Activated naive CD8-positive, alpha-beta T cell treated with anti-CD3 and anti-CD28 coated beads, Interleukin-2, amount 10 ng/mL, durations not matched to agents 7 days and 5 days (primary cell): ENCODE measurements at places on chromosomes 6 and 20. TPM values are rescaled to one million over a fixed set of nuclear protein-coding genes. Genes with fewer than 3 reads are reported as not detected.

DNA sequence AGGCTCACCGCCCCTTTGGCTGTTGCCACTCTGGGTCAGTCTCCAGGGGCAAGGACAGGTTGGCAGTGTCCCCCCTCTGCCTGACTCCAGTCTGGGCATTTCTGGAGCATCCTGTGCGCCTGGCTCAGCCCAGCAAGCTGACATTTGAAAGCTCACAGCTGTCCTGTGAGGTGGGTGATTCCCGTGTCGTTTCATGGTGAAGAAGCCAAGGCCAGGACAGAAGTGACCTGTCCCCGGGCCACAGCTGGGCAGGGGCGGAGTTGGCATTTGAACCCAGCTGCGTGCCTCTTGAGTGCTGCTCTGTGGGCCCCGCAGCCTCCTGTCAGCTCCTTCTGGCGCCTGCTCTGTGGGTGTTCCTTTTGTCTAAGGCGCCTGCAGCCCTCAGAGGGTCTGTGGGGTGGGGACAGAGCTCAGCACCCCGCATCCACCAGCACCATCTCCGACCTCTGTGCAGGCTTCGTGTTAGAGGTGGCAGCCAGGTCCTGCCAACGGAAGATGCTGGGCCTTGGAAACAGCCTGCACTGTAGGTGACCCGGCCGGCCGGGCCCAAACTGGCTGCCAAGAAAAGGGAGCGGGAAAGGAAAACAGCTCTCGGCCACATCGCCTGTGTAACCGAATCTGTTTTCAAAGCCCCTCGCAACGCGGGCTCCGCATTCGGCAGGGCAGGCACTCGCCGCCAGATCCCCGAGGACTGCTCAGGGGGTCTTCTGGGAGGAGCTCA is 5.8 kb upstream of the GATA5 start:
- DNase-seq: no peak

The RAE1 gene
- 31.8 TPM for total RNA-seq

- DNase-seq: no peak
Observed at GRCh38 chr6:106913111-106913510, 61.4 kb downstream of the CD24 start.

DNA sequence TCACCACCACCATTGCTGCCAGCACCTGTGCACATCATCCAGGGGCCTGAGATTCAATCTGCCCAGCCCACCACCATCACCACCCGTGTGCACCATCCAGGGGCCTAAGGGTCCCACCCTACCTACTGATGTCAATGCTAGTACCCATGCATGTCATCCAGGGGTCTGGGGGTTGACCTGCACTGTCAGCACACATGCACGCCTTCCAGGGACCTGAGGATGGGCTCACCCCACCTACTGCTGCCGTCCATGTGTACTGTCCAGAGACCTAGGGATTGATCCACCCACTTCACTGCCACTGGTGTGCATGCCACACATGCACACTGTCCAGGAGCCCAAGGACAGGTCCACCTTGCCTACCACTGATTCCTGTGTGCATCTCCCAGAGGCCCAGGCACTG is 11.9 kb upstream of the OXT start:
- DNase-seq: no peak

DNA sequence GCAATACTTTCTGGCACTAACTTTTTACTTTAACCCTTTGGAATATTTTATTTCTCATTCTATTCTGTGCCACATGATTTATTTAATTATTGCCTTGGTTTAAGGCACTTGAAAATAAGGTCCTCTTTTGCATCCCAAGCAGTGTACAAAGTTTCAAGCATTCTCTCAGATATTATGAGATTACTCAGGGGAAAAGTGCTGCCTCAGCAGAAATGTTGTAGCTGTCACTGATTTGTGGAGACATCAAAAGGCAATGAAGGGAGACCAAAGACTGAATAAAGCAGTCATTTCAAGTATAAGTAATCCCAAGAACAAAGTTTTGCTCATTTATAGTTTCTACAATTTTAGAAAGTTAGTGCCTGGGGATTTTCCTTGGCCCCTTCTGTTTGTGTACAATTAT is 253.0 kb downstream of the RNF144B start:
- no peak for DNase-seq

The BPHL gene
- total RNA-seq: 7.7 TPM

The SRSF3 gene
- total RNA-seq: 389 TPM

GRCh38 chr6:69408886-69409285 is 387.9 kb downstream of the LMBRD1 start:
- no peak for DNase-seq

- no peak for DNase-seq
Observed at GRCh38 chr20:33042983-33043730, 10.5 kb upstream of the BPIFB3 start.

The SULF2 gene
- total RNA-seq: 1.2 TPM

GRCh38 chr20:40882152-40882551 is 146.5 kb upstream of the TOP1 start:
- peak; percentile 38 for DNase-seq

DNA sequence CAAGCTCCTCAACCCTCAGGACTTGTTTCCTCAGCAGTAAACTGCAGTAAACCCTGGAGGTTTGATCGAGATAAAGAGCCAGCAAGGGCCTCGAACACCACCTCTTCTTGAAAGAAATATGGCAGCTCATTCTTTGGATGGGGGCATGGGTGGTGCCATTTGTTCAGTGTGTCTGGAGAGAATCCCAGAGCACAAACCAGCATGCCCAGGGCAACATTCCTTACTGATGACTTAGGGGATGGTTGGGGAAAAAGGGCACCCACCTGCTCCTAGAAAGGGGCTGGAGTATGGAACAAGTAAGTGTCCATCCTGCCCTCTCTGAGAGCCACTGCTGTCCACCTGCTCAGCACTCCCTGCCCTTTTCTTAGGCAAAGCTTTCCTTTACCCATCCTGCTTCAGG is 31.3 kb upstream of the ZFAND3 start:
- DNase-seq: no peak

The STX11 gene
- 11.2 TPM for total RNA-seq

GRCh38 chr6:106648651-106649308 is 19.4 kb downstream of the QRSL1 start:
- no peak for DNase-seq

DNA sequence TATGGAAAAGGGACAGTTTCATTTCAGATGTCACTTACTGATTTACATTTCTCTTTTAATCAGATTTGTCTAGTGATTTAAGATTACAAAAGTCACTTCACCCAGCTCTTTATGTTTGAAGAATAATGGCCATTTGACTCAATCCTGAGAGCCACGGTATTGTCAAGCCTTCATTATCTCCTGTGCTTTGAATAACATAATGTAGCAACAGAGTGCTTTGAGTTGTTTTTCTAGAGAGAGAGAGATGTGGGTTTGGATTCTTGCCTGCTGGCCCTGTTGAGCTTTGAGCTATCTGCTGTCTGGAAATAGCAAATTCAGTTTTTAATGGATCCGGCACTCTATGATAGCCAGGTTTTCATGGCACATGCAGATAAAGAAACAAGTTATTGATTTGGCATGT is 478.4 kb upstream of the SOX4 start:
- DNase-seq: no peak

The PNPLA1 gene
- not detected for total RNA-seq

- peak; percentile 51 for DNase-seq
Observed at GRCh38 chr20:47493175-47493962, 8.3 kb upstream of the NCOA3 start.

GRCh38 chr6:511488-512137 is 120.1 kb downstream of the IRF4 start:
- DNase-seq: no peak

GRCh38 chr6:89843070-89843469 is 13.4 kb downstream of the CASP8AP2 start:
- DNase-seq: no peak

DNA sequence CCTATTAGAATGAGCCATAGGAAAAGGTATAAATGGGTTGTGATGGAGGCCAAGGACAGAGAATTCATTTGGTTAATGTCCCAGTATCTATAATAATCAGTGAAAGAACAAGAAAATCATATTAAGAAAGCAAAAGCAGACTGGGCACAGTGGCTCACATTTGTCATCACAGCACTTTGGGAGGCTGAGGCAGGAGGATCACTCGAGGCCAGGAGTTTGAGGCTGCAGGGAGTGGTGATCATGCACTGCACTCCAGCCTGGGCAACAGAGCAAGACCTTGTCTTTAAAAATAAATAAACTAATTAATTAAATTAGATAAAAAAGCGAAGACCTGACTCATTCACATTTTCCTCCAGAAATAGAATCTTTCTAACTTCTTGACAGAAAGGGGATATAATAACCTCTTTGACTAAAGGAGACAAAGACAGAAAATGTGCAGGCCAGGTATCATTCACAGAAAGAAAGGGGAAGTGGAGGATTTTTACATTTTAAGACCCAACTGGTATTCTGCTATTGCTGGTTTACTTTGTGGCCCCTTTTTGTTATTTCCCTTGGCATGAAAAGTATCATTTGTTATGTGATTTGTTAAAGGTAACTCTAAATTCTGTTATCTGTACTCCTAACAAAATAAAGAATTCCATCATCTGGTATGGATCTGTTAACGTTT is 31.9 kb upstream of the MAPK13 start:
- DNase-seq: no peak

The ZBTB12 gene
- total RNA-seq: 1.9 TPM

DNA sequence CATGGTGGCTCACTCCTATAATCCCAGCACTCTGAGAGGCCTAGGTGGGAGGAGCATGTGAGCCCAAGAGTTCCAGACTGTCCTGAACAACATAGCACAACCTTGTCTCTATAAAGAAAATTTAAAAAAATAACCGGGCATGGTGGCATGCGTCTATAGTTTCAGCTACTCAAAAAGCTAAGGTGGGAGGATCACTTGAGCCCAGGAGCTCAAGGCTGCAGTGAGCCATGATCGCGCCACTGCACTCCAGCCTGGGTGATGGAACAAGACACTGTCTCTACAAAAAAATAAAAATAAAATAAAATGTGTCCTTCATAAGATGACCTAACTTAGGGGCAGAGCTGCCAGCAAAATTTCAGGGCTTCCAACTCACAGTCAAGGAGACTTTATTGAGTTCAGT is 12.6 kb downstream of the ID4 start:
- no peak for DNase-seq

DNA sequence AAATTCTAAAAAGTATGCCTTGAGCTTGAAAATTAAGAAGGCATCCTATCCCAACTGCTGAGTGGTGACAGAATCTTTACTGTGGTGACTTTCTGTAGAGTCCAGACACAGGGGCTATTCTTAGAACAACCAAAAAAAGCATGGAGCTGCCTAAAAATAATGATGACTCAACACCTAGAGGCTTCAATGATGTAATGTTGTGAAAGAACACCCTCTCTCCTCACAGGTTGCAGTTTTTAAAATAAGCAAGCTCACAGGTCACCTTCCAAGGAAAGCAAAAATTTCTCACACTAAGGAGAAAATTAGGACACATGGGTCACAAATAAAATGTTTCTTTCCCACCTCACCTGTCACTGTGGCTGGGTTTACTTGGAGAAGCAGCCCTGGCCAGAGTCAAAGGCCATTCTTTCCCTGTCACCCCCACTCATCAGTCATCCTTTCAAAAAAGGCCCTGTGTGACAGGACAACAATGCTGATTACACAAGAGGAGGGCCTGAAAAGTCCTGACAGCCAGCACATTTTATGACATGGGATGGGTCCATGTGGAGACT is 53.5 kb downstream of the RCAN2 start:
- DNase-seq: no peak

The LY6G5C gene
- 4.6 TPM for total RNA-seq

GRCh38 chr6:30915591-30915946 is 1.5 kb downstream of the VARS2 start:
- DNase-seq: no peak

The FAM217A gene
- total RNA-seq: not detected

DNA sequence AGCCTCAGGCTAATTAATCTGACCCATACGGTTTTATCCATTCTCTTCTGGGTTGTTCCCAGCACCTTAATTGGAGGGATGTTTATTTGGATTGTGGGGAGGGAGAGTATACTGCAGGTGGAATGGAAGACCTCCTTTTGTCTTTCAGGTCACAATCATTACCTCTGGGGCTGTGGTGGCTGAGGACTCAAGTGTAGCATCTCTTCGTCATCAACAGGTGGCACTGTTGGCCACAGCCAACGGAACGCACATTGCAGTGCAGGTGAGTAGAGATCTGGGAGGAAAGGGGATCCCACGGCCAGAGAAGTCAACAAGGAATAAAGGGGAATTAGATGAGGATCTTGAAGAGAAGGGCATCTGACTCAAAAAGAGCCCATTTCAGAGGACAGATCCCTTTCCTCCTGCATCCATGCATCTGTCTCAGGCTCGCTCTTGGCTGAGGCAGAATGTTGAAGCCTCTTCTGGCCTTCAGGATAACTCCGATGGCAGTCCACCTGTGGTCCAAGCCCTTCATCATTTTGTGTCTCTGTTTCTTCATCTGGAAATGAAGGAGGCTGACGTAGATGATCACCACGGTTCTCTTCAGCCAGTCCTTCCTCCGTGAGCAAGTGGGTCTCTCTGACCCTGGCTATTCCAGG is 3.2 kb upstream of the DEF6 start:
- no peak for DNase-seq

DNA sequence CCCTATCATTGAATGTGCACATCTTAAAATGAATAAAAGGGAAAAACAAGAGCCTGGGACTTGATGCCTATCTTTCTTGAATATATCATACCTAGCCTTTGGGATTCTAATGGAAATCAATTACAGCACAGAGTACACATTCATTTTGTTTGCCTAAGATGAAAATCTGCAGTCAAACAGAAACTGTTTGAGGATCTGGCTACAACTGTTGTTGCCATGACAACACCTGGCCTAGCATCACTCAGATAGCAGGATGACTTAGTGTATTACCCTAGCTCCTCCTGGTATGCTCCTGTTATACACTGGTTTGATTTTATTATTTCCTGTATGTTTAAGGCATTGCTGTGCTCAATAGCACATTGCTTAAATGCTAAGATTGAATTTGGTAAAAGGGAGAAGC is 71.5 kb upstream of the LAMP5 start:
- no peak for DNase-seq

- DNase-seq: no peak
Observed at GRCh38 chr20:19543101-19543500, 215.0 kb upstream of the RIN2 start.

The CLVS2 gene
- total RNA-seq: not detected

The CD83 gene
- 10.5 TPM for total RNA-seq

DNA sequence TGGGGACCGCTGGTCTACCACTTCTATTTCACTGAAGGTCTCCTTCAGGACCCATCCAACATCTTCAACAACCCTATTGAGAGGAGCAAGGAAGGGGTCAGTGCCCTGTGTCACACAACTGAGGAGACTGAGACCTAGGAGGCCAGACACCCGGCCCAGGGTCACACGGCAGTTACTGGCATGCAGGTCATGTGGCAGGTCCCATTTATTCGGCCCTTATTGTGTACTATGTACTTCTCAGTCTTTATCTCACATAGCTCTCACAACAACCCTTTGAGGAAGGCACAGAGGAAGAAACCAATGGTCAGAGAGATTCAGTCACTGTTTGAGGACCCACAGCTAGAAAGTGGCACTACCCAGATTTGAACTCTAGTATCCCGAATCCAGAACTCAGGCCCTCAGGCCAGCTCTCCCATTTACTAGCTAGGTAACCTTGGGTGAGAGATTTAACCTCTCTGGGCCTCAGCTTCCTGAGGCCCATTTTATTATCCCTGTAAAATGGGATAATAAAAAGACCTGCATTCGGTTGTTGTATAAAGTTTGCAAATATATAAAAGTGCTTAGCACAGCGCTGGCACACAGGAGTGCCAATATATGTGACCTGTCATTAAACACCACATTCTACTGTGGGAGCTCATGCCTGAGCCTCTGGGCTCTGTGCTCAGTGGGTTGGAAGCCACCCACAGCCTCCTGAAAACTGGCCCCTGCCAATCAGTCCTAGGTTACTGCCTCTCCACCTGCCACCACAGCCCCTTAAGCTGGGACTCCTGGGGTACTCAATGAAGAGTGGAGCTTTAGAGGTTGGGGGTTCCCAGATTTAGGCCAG is 15.8 kb downstream of the TFEB start:
- no peak for DNase-seq
